ENCODE measurements at places on chromosomes 2 and 18. TPM values are rescaled to one million over a fixed set of nuclear protein-coding genes. Genes with fewer than 3 reads are reported as not detected.

CREG2 gene
- under 0.01 TPM for total RNA-seq

SETBP1 gene
- total RNA-seq, result 23.2 TPM

POTEJ gene
- total RNA-seq, result not detected

THSD7B gene
- total RNA-seq, result not detected

GRCh38 chr2:48169141-48169592, 262.9 kb upstream of the FBXO11 start:
- DNase-seq, result no peak

DNA sequence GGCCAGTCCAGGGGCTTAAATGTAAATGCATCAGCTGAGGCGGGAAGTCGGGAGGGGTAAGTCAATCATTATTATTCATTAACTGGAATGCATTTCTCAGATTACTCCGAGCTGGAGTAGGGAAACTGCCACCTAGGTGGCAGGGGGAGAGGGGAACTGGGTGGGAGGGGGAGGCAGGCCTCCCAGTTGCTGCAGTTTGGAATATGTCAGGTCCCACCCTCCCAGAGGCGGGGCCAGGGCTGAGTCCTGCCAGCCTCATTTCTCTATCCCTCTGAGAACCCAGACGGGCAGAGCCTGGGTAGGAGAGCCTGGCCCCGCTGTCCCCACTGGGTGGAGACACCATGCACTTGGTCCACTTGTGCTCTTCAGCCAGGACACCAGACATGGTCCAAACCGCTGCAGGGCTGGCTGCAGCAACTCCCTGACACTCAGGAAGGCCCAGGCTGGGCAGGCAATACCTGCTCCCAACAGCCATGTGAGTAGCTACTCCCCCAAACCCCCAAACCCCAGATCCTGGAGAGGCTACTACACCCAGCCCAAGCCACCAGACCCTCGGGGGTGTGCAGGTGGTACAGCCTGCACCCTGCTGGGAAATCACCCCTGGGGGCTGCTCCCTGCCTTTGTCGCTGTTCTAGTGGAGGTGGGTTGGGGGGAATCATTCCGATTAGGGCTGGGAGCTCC, at the start of gene GPBAR1:
Gene GPBAR1 (plus strand): TSS at position 274 of the 681 bp plus-strand sequence. CDS start 1,710 bp downstream, outside the sequence.
- DNase-seq, result no peak

DNA sequence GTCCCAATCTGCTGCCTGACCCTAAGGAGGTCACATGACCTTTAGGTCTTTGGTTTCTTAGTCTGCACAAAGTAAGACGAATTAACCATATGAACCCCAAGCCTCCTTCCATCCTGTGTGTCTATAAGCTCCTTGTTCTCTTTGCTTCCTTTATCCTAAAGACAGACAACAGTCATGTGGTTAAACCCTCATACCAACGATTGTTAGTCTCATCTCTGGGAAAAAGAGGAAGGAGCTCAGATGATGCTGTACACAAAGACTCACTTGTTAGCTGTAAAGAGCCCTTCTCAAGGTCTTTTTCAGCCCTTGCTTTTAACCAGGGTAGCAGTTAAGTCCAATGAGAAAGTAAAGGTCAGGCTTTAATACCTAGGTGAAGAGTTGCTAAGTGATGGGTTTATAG, 443.7 kb downstream of the TNS1 start:
- DNase-seq, result no peak

GRCh38 chr2:203814661-203815540, 52.7 kb upstream of the CTLA4 start:
- DNase-seq, result peak; percentile 62

DNA sequence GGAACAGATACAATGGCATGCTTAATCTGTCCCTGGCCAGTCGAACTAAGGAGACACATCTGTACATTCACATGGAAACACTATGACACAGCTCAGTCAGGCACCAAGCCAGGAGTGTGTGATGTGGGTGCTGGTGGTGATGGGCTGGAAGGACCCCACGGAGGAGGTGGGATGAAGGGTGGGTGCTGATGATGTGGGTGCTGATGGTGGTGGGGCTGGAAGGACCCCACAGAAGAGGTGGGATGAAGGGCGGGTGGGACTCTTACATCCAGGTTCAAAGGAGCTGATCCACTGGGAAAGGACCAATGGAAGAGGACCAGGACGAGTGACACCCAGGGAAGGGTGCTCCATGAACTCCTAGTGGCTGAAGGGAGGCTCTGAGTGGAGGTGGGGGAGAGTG, 34.8 kb upstream of the ACAA2 start:
- DNase-seq, result no peak

GRCh38 chr2:239444626-239445577, 44.1 kb upstream of the HDAC4 start:
- DNase-seq, result peak; percentile 39

DNA sequence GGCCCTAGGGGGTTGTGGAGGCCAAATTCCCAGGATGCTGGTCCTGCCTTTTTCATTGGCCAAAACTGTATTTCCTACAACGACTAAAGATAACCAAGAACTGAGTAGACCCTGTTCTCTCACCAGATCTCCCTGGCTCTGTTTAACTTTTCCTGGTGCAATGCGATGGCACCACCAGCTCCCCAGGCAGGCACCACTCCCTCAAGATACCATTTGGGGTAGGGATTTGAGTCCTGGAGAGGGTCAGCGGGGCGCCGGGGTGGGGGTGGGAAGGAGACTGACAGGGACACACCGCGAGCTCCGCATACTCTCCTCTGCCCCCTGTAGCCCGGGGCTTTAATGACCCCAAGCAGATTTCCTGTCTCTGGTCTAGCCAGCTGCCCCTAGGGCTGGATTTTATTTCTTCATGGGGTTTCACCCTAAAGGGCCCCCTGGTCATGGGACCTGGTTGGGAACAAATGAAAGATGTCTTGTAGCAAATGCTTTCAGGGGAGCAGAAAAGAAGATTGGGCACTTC, 7.3 kb downstream of the SIX2 start:
- DNase-seq, result no peak

DNA sequence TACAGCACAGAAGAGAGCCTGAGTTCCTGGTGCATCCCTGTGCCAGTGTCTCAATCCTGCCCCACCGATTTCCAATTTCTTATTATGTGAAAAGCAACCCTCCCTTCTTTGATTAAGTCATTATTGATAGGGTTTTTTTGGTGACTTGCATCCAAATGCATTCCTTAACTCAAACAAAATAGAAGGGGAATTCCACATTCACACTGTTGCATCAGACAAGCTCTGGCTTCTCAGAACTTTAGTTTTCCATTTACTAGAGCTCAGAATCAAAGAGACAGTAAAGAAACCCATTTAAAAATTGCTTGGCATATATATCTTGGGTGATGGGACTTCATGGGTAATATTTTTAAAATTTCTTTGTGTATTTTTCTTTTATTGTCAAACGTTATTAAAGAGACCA, 13.8 kb upstream of the TMEM200C start:
- DNase-seq, result no peak

DNA sequence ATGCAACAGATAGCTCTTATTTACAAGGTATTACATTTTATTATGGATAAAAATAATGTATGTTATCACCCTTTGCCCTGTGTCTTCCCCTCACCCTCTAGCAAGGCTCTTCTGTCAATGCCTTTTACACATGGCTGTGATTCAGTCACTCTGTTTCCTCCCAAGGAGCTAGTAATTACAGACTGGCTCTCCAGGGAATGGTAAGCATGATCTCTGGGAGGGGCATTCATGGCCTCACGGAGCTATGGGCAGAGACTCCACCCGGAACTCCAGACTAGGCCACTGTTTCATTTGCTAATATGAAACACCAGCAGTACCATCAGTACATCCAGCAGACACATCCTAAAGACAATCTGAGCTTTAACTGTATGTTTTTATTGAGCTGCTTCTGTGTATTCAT, 410.9 kb upstream of the CYRIA start:
- DNase-seq, result no peak

- DNase-seq, result no peak
These were observed 34.7 kb upstream of the ZSWIM2 start for GRCh38 chr2:186883666-186884065.

Data from mammary epithelial cell (primary cell).